T-helper 17 cell (primary cell): ENCODE measurements at places on chromosomes 16 and 17. TPM values are rescaled to one million over a fixed set of nuclear protein-coding genes. Genes with fewer than 3 reads are reported as not detected.
A peak's percentile ranks its signal among the peaks of the same experiment; 100 is the strongest.

Gene CMC2
- total RNA-seq = 86.6 TPM

Gene C17orf50
- not detected for total RNA-seq

Gene CLEC19A
- total RNA-seq = not detected

- H3K4me1 ChIP-seq = no peaks in the 10 kb centered on the region
- no peak overlapping the region for H3K4me3 ChIP-seq
- no peak for DNase-seq
- no peak overlapping the region for H3K27ac ChIP-seq
- H3K27me3 ChIP-seq = no peaks in the 10 kb centered on the region
These were observed 10.0 kb downstream of the TNFAIP1 start for GRCh38 chr17:28345419-28346198.

DNA sequence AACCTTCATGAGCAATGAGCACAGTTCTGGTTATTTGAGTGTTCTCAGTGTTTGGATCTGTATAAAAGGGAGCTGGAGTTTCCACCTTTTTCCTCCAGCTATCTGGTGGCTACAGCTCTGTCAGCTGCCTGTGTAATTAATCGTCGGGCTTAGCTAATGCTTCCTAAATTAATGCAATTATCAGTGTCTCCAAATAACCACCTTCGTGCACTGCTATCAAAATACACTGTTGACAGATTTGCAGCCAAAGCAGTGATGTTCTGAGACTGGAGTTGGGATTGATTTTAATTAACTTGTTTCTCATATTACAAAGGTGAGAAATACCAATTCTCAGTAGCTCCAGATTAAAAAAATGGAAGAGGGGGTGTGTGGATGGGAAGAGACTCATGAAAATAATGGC, 325.8 kb downstream of the CBLN1 start:
- H3K27ac ChIP-seq = no peak overlapping the region
- no peak for DNase-seq
- H3K4me1 ChIP-seq = no peaks in the 10 kb centered on the region
- H3K27me3 ChIP-seq = no peaks in the 10 kb centered on the region

- no peaks in the 10 kb centered on the region for H3K27me3 ChIP-seq
- H3K4me1 ChIP-seq = peaks cover 49% of the 10 kb centered on the region
- H3K36me3 ChIP-seq = no peaks in the 10 kb centered on the region
- H3K4me3 ChIP-seq = peak overlapping the region; percentile 80
- no peak for DNase-seq
- H3K27ac ChIP-seq = peak overlapping the region; percentile 98
These were observed 34.1 kb downstream of the TK2 start for GRCh38 chr16:66515596-66516508.

DNA sequence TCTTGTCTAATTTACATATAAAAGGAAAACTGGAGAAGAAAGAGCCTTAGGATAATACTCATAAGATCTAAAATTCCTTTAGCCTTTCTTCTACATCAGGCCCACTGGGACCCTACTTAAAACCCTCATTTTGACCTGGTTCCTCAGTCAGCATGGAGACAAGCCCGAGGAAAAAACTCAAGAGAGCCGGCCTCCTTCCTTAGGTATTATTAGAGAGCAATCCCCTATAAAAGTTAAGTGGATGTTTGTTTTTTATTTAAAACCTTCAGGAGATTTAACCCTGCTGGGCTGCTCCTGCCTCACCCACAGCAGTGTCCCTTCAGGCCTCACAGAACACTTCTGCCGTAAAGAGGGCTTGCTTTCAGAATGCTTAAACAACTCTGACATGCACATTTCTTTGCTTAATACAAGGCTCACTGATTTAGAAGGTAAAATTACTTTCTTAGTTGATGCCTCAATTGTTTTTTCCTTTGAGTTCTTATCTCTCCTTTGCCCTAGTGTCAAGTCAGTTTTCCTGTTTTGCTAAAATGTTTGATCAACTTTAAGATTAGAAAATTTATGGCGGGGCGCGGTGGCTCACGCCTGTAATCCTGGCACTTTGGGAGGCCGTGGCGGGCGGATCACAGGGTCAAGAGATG, 145.6 kb upstream of the TBX2 start:
- H3K27me3 ChIP-seq = no peaks in the 10 kb centered on the region
- no peak for DNase-seq
- peaks cover 5% of the 10 kb centered on the region for H3K4me1 ChIP-seq
- no peaks in the 10 kb centered on the region for H3K36me3 ChIP-seq

- peak overlapping the region; percentile 88 for H3K4me3 ChIP-seq
- peak overlapping the region; percentile 54 for H3K27ac ChIP-seq
- peak; percentile 66 for DNase-seq
These were observed 7.6 kb downstream of the MYO1C start for GRCh38 chr17:1484676-1485422.

Gene GJD3
- total RNA-seq = not detected

- H3K27me3 ChIP-seq = no peaks in the 10 kb centered on the region
- no peak for DNase-seq
- no peaks in the 10 kb centered on the region for H3K36me3 ChIP-seq
- H3K27ac ChIP-seq = no peak overlapping the region
- no peak overlapping the region for H3K4me3 ChIP-seq
These were observed 460.4 kb upstream of the EEF2KMT start for GRCh38 chr16:5557966-5558365.

GRCh38 chr16:48834576-48834975, 224.6 kb upstream of the N4BP1 start:
- H3K4me1 ChIP-seq = no peaks in the 10 kb centered on the region
- H3K27ac ChIP-seq = no peak overlapping the region
- H3K4me3 ChIP-seq = no peak overlapping the region
- H3K27me3 ChIP-seq = no peaks in the 10 kb centered on the region
- no peak for DNase-seq

GRCh38 chr17:3479988-3480387, 4.2 kb downstream of the ASPA start:
- no peak for DNase-seq
- H3K4me1 ChIP-seq = peaks cover 4% of the 10 kb centered on the region
- no peak overlapping the region for H3K27ac ChIP-seq
- H3K27me3 ChIP-seq = peaks cover 46% of the 10 kb centered on the region
- peaks cover 7% of the 10 kb centered on the region for H3K36me3 ChIP-seq

GRCh38 chr16:58062821-58063220, 37.3 kb downstream of the MMP15 start:
- peaks cover 9% of the 10 kb centered on the region for H3K27me3 ChIP-seq
- H3K4me3 ChIP-seq = no peak overlapping the region
- no peaks in the 10 kb centered on the region for H3K4me1 ChIP-seq
- no peak for DNase-seq

DNA sequence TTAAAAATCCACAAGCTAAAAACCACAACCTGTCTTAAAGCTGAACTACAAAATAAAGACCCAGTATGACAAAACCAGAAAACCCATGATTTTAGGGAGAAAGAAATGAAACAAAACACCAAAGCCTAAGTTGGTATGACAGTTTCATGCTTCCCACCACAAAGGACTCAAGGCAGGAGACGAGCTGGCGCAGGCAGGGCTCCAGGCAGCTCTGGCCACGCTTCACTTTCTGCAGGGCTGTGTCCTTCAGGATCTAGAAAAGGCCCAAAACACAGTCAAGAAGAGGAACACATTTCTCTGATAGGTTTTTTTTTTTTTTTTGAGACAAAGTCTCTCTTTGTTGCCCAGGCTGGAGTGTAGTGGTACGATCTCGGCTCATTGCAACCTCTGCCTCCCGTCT, 75.3 kb downstream of the WDR59 start:
- no peaks in the 10 kb centered on the region for H3K27me3 ChIP-seq
- H3K4me3 ChIP-seq = peak overlapping the region; percentile 70
- H3K4me1 ChIP-seq = peaks cover 2% of the 10 kb centered on the region
- H3K36me3 ChIP-seq = peaks cover 19% of the 10 kb centered on the region

- H3K27me3 ChIP-seq = no peaks in the 10 kb centered on the region
- no peak overlapping the region for H3K4me3 ChIP-seq
- no peak overlapping the region for H3K27ac ChIP-seq
These were observed 19.7 kb downstream of the ARHGAP17 start for GRCh38 chr16:24995469-24995868.

GRCh38 chr16:30948667-30949649, at the start of gene ORAI3:
Gene ORAI3 (plus strand): TSS chr16:30949068. CDS start chr16:30949290, 222 bp downstream.
- no peaks in the 10 kb centered on the region for H3K36me3 ChIP-seq
- no peak within 1 kb of the TSS for H3K27ac ChIP-seq
- no peaks in the 10 kb centered on the region for H3K27me3 ChIP-seq
- peak within 1 kb of the TSS; percentile 94 for H3K4me3 ChIP-seq
- peaks cover 29% of the 10 kb centered on the region for H3K4me1 ChIP-seq

DNA sequence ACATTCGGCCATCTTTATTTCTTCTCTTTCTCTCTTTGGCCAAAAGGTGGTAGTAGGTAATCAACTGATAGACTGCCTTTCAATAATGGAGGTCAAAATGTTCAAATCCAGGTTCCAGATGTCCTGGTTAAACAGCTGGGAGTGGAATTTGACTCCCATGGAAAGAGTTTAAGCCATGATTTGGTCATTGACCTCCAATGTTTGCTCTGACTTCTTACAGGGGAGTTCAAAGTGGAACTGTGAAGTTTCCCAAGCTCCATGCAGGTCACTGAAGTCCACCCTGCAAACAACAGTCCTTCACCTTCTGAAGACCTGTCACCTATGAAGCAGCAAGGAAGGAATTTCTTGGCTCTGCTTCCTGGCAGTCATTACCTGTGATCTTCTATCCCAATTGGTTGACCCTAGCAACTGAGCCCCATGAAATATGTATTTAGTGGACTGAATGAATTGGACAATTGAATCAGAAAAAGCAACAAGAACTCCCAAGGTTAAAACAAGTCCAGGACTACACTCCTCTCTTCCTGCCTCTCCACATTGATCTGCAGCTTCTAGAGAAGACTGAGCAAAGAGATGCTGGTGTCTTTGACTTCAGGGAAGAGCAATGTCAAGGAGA, 28.0 kb upstream of the SOX9 start:
- DNase-seq = no peak
- peaks cover 9% of the 10 kb centered on the region for H3K27me3 ChIP-seq
- no peak overlapping the region for H3K4me3 ChIP-seq
- no peaks in the 10 kb centered on the region for H3K4me1 ChIP-seq

- no peak overlapping the region for H3K27ac ChIP-seq
- DNase-seq = no peak
- peaks cover 4% of the 10 kb centered on the region for H3K36me3 ChIP-seq
- H3K4me1 ChIP-seq = no peaks in the 10 kb centered on the region
- H3K4me3 ChIP-seq = no peak overlapping the region
These were observed 7.0 kb upstream of the METTL22 start for GRCh38 chr16:8614435-8615029.

Gene USP10
- total RNA-seq = 169 TPM

- H3K27me3 ChIP-seq = no peaks in the 10 kb centered on the region
- H3K4me3 ChIP-seq = peak overlapping the region; percentile 73
- peaks cover 60% of the 10 kb centered on the region for H3K4me1 ChIP-seq
- peak overlapping the region; percentile 97 for H3K27ac ChIP-seq
These were observed 13.2 kb downstream of the IL4R start for GRCh38 chr16:27326738-27327585.

DNA sequence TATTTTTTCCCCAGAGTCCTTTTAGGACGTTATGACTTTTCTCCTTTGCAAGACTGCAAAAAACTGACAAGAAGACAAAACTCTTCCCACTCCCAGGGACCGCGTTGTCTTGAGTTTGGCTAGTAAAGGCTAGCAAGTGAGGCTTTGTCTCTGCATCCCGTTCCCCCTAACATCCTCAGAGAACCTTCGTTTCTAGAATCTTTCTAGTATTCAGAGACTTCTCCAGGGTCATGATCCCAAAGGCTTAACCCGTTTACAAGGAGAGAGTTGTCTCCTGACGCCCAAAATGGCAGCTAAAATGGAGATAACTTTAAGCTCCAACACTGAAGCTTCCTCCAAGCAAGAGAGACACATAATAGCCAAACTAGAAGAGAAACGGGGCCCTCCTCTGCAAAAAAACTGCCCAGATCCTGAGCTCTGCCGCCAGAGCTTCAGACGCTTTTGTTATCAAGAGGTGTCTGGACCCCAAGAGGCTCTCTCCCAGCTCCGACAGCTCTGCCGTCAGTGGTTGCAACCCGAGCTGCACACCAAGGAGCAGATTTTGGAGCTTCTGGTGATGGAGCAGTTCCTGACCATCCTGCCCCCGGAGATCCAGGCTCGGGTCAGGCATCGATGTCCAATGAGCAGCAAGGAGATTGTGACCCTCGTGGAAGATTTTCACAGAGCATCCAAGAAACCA, 843 bp downstream of the ZNF174 start:
- H3K36me3 ChIP-seq = peaks cover 2% of the 10 kb centered on the region
- H3K27ac ChIP-seq = peak overlapping the region; percentile 10
- H3K27me3 ChIP-seq = no peaks in the 10 kb centered on the region
- peak overlapping the region; percentile 94 for H3K4me3 ChIP-seq
- DNase-seq = no peak
